ENCODE measurements at places on chromosomes 4 and X.

DNA sequence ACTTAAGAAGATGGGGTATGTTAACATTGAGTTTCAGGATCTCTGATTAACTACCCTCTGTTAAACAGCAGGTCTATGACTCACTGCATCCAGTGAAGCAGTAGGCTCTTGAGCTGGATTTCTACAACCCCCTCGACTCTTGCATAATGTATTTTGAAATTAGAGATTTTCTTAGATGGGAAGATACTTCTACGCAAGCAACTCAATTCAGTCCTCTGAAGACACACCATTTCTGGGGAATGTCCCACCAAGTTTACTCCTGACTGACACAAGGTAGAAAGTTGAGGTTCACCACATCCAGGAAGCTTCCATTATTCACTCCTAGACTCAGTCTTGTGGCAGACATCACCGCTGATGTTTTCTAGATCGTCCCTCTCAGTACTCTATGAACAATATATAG, 12.9 kb downstream of the PALLD start:
- no peak for DNase-seq

DNA sequence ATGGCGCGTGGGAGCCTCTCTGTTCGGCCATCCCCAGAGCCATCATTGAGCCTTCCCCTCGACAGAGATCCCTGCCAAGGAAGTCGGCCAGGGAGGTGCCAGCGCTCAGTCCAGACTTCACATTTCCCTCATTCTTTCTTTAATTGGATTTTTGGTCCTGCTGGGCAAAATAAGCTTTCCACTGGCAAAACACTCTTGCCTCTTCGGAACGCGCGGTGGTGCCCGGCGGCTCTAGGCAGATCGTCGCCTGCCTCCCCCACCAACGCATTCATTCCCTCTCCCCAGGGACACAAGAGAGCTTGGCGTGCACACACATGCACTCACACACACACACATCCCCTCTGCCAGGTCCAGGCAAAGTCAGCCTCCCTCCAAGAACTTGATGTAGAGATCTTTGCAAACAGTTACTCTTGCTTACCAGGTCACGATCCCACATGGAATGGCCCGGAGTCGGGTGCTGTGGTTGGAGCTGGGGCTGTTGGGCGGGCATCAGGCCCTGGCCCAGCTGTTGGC, 257.1 kb downstream of the BCOR start:
- DNase-seq, result no peak

DNA sequence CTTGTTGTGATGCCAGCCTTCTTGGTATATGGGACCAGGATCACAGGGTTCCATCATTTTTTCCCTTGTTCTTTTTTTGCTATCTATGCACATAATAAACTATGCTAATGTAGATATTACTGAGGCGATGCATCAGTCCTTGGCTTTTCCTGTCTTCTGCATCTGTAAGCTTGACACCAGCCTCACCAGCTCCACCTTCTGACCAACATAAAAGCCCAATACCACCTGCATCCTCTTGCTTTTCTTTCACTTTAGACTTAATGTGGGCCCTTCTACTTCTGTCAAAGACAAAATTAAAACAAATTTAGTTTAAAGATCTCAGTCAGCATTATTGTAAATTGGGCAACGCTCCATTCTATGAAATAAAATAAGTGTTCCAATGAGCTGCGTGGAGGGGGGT, 1718.8 kb upstream of the PCDH10 start:
- no peak for DNase-seq

DNA sequence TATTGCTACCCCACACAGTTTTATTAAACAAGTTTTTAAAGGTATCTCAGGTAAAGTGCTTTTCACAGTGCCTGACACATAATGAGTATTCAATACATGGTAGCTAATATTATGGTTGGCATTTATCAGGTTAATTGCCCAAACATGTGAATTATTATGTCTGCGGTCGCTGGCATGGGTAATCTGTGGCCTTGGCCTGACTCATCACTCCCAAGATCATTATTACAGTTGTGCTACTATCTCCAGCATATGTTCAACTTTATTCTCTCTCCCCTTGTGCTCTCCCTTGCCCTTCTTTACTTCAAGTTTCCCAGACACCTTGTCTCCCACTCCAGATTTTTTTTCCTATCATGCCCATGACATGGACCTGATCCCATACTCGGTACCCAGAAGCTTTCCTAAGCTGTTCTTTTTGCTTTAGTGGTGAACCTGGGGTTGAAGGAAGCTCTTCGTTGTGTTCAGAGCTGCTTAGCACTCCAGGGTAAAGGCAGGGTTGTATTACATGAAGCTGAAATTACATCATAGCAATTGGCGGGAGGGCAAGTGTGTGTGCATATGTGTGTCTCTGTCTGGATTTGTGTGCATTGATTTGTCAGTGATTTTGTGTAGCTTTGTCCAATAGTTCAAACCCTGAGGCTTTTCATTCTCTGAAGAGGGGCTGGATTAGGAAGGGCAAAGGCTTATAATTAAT, 176.5 kb upstream of the NRK start:
- DNase-seq, result no peak

DNA sequence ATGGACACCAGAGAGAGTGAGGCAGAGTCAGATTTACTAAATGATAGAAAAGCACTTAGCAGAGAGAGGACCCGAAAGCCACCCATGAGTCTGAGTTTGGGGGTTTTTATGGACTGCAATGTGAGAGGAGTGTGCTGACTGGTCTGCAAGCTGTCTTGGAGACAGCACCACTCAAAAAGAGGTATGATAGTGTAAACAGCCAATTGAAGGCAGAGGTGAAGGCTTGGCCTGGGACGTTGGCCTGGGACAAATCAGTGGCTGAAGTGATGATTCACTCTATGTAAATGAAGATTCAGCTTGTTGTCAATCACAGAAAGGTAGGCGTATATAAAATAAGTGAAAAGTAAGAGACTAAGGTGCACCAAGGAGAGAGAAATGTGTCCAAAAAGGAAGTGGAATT, 217.6 kb upstream of the ZFP42 start:
- no peak for DNase-seq

- DNase-seq, result no peak
Observed at GRCh38 chrX:109990582-109991276, 12.2 kb upstream of the TMEM164 start.

DNA sequence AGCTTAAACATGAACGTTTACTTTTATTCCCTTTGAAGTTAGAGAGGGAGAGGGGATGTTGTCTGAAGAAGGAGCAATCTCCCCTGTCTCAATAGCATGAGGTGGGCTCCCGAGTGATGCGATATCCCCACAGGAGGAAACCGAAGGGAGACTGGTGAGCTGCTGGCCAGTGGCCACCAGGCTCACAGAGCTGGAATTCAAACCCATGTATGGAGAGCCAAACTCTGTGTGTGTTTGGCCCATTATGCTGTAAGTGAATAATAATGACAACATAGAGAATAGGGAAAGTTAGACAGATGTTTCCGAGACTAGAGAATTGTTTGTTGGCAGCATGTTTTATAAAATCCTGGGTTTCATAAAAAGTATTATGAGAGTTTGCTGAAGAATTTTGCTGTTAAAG, 66.1 kb upstream of the CLNK start:
- no peak for DNase-seq

DNA sequence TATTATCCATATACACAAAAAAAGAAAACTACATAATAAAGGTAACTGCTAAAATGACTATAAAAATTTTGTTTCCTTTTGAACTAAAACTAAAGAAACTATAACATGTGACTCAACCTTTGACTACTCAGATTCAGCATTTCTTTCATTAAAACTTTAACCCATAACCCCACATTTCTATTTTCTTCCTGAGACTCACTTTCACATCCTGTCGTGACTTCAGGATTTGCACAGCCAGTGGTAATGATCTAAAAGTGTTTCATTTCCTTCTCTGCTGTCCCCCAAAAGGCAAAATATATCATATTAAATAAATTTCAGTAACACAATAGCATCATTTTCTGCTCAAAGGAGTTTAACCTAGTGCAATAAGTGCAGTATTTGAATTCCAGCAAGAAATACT, 1022.4 kb upstream of the DIAPH2 start:
- DNase-seq, result no peak

DNA sequence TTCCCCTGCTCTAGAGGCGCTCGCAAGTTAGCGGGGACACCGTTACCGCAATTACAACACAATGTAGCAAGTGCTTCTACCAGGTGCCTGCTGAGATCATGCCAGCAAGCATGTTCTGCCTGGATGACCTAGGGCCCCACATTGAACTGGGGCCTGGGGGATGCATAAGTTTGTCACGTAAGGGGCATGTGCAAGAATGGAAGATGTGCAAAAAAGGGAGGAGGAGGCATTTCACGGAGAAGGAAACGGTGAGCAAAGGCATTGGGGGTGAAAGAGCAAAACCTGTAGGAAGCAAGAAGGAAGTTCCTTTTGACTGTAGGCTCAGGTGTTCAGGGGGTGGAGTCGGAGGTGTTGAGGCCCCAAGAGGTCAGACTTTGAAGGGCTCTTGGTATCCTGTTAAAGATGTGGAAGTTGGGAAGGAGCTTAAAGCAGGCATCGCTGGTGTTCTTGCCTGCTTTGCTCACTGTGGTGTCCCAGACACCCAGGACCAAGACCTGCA, 602 bp upstream of the SCARB2 start:
- DNase-seq, result no peak

DNA sequence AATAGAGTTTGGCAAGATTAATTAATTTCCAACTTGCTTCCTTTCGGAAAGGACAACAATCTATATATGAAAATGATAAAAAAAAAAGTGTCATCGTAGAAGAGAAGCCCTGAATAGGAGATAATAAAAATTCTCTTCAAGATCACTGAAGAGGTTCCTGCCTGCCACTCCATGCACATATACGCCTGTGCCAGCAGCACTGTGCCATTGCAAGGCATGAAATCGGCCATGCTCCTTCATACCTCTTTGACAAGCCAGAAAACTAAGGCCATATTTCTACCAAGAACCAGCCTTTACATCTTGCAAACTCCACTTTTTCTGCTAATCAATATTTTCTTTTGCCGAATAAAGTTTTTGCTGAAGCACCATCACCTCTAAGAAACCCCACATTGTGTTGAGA, 365.5 kb downstream of the CXXC4 start:
- DNase-seq, result no peak

DNA sequence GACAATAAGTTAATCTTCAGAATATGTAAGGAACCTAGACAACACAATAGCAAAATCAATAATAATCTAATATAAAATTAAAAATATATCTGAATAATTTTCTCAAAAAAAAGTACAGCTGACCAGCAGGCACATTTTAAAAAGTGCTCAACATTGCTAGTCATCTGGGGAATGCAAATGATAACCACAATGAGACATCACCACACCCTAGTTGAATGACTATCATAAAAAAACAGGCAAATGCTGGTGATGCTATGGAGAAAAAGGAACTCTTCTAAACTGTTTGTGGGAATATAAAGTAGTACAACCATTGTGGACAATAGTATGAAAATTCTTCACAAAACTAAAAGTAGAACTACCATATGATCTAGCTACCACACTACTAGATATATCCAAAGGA, 956.9 kb upstream of the NDST4 start:
- peak; percentile 5 for DNase-seq

GRCh38 chrX:78322863-78323262, 4.5 kb downstream of the CYSLTR1 start:
- no peak for DNase-seq

GRCh38 chrX:6383488-6383887, 151.4 kb downstream of the VCX3A start:
- DNase-seq, result no peak

GRCh38 chr4:140739971-140740370, 16.2 kb downstream of the TBC1D9 start:
- no peak for DNase-seq

DNA sequence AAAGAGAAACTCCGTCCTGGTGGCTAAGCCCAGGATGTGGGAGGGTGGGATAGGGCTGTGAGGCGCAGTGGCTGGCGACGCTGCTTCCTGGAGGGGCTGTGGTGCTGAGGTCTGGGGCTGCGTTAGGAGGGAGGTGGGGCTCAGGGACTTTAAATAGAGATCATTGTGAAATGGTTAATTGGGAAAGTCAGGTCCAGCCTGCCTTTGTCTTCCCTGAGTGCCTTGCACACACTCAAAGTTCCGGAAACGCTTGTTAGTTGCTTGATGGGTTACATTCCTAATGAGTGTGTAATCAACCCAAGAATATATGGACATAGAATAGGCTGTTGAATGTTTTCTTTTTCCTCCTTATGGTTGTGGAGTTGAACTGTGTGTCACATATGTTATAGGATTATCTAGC, 55.7 kb upstream of the CLDN34 start:
- peak; percentile 64 for DNase-seq

GRCh38 chr4:40865696-40866095, 115.9 kb downstream of the NSUN7 start:
- no peak for DNase-seq

GRCh38 chr4:59195839-59196238, 2004.3 kb upstream of the ADGRL3 start:
- no peak for DNase-seq

DNA sequence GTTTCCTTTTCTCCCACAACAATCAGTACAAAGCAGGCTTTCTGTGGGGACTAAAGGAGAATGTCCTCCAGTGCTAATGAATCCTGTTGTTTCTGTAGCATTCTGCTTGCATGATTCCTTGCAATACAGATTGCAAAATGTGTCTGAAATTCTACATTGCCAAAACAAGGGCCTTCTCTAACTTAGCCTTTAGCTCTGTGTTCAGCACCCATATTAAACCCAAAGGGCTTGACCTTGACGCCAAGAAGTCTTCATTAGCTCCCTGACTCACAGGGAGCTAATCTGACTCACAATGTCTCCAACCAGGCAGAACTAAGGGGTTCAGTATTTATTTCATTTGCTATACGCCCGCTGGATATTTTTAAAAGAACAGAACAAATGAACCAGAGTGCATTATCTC, 241.4 kb upstream of the CLNK start:
- DNase-seq, result no peak

DNA sequence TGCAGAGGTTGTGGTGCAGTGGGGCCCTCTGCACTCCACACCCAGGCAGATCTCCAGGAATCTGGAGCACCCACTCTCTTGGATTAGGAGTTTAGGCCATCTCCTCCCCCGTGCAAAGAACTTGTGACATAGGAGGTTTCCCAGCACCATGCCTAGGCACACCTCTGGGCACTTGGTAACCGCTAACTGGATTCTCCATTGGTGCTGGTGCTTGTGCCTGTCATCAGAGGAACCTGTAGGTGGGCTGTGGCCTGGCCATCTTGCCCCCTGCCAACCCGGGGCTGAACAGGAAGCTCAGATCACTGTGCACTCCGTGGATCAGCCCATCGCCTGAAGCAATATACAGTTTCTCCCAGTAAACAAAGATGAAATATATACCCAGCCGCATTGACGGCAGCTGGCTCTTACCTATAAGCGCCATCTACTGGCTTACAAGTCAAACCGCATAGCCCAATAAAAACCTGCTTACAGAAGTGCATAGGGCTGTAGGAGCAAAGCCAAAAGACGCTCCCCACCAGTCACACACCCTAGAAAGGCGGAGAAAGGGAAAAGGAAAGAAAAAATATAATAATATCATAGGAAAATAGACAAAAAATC, 19.1 kb upstream of the TEX13B start:
- DNase-seq, result no peak

DNA sequence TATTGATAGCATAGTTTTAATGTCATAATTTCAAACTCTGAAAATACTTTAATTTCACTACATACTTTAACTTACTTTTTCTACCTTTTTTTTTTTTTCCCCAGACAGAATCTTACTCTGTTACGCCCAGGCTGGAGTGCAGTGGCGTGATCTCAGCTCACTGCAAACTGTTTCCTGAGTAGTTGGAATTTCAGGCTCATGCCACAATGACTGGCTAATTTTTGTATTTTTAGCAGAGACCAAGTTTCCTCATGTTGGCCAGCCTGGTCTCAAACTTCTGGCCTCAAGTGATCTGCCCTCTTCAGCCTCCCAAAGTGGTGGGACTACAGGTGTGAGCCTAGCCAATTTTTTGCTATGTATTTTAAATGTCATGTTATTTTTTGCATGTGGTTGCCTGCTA, 741.6 kb downstream of the TRAM1L1 start:
- no peak for DNase-seq

Measured in fibroblast of skin of left quadriceps (primary cell).